ENCODE measurements at places on chromosomes 6 and 20.

- no peak for DNase-seq
These were observed 5.9 kb upstream of the TUBB2A start for GRCh38 chr6:3163248-3163594.

GRCh38 chr6:111602481-111603011, 3.1 kb downstream of the TRAF3IP2 start:
- no peak for DNase-seq

DNA sequence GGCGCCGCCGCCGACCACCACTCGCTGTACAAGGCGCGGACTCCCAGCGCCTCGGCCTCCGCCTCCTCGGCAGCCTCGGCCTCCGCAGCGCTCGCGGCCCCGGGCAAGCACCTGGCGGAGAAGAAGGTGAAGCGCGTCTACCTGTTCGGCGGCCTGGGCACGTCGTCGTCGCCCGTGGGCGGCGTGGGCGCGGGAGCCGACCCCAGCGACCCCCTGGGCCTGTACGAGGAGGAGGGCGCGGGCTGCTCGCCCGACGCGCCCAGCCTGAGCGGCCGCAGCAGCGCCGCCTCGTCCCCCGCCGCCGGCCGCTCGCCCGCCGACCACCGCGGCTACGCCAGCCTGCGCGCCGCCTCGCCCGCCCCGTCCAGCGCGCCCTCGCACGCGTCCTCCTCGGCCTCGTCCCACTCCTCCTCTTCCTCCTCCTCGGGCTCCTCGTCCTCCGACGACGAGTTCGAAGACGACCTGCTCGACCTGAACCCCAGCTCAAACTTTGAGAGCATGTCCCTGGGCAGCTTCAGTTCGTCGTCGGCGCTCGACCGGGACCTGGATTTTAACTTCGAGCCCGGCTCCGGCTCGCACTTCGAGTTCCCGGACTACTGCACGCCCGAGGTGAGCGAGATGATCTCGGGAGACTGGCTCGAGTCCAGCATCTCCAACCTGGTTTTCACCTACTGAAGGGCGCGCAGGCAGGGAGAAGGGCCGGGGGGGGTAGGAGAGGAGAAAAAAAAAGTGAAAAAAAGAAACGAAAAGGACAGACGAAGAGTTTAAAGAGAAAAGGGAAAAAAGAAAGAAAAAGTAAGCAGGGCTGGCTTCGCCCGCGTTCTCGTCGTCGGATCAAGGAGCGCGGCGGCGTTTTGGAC, 2.0 kb downstream of the SOX4 start:
- DNase-seq: no peak

GRCh38 chr6:144602523-144603180, 317.5 kb downstream of the UTRN start:
- DNase-seq: no peak

GRCh38 chr6:141956046-141956761, 176.5 kb upstream of the GJE1 start:
- no peak for DNase-seq

GRCh38 chr6:41655646-41656001, 17.4 kb downstream of the MDFI start:
- DNase-seq: no peak

- DNase-seq: no peak
These were observed 78.7 kb upstream of the PHACTR3 start for GRCh38 chr20:59525500-59526241.

All from GM12864 (cell line).